ENCODE measurements at places on chromosomes 3 and 15.

- DNase-seq = no peak
These were observed 59.0 kb upstream of the GSK3B start for GRCh38 chr3:120153294-120153693.

GRCh38 chr3:153311541-153311940 is 149.5 kb downstream of the RAP2B start:
- DNase-seq = no peak

GRCh38 chr3:188154014-188154808 is at the start of gene LPP:
TSS of gene LPP (plus strand) at chr3:188154157. CDS start at chr3:188406121, 251,964 bp downstream.
- DNase-seq = peak; percentile 85

DNA sequence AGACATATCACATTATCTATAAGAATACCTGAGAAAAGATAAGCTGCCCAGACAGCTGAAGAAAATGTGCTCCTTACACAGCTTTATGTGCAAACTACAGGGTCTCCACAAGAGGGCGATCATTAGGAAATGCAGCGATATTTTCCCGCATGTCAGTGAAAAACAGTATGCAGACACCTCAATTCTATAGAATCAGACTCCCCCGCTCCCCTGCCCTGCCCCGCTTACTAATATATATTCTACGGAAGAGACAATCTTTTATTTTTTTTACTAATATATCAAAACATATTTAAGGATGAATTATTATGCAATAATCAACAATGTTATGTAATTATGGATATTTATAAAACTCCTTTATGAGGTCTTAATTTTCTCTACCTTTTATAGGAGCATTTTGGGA is 681.3 kb downstream of the ROBO1 start:
- peak; percentile 27 for DNase-seq

- DNase-seq = no peak
These were observed 66.1 kb downstream of the ATP10A start for GRCh38 chr15:25797035-25797434.

Data from activated CD4-positive, alpha-beta T cell treated with anti-CD3 and anti-CD28 coated beads for 48 hours (primary cell).